ENCODE measurements at places on chromosomes 2 and 18. TPM values are rescaled to one million over a fixed set of nuclear protein-coding genes. Genes with fewer than 3 reads are reported as not detected.

EFHD1 gene
- total RNA-seq = 20.7 TPM

ALPI gene
- not detected for total RNA-seq

TTN gene
- total RNA-seq = 4,462 TPM

GRCh38 chr2:127397568-127398238, 9.9 kb upstream of the MAP3K2 start:
- peaks cover 32% of the 10 kb centered on the region for H3K4me1 ChIP-seq
- DNase-seq = no peak
- H3K36me3 ChIP-seq = no peaks in the 10 kb centered on the region
- no peaks in the 10 kb centered on the region for H3K27me3 ChIP-seq
- no peak overlapping the region for H3K4me3 ChIP-seq

- DNase-seq = peak; percentile 78
- no peaks in the 10 kb centered on the region for H3K27me3 ChIP-seq
- no peaks in the 10 kb centered on the region for H3K36me3 ChIP-seq
- H3K27ac ChIP-seq = peak overlapping the region; percentile 99
- peak overlapping the region; percentile 82 for H3K4me3 ChIP-seq
- no peaks in the 10 kb centered on the region for H3K4me1 ChIP-seq
Measured at GRCh38 chr2:42810971-42811811, 18.8 kb upstream of the HAAO start.

DNA sequence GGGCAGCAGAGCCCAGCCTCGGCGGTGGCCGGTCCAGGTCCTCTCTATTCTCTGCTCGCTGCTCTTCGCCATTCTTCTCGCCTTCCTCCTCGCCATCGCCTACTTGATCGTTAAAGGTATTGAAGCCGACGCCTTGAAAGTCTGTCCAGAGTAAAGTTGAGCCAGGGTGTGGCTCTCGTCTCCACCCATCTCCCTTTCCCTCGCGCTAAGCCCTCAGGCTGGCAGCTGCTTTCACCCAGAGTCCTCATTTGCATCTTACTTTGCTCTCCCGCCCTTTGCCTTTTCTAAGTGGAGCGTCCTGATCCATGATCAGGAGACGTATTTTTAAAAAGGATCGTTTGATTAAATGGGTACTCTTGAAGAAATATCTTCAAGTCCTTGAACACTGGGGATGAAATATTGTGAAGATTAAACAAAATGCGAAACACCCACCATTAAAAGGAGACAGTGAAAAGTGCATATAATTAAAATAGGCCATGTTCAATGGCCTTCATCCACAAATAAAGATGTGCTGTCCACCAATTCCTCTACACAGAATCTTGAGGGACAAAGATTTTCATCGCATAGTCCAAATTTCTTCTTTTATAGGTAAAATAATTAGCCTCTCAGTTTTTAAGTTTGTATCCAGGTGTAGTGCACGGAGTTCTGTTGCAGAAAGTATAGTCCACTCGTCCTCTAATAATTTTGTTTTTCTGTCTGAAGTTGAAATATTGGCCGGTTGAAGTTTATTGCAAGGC, 657 bp downstream of the ARL6IP6 start:
- H3K27ac ChIP-seq = peak overlapping the region; percentile 97
- H3K4me1 ChIP-seq = peaks cover 38% of the 10 kb centered on the region
- no peak for DNase-seq

Measured in psoas muscle (tissue), 8 donors.